Progenitor cell of endocrine pancreas (in vitro differentiated cells): ENCODE measurements at places on chromosomes 5 and 9. TPM values are rescaled to one million over a fixed set of nuclear protein-coding genes. Genes with fewer than 3 reads are reported as not detected.
A peak's percentile ranks its signal among the peaks of the same experiment; 100 is the strongest.

DNA sequence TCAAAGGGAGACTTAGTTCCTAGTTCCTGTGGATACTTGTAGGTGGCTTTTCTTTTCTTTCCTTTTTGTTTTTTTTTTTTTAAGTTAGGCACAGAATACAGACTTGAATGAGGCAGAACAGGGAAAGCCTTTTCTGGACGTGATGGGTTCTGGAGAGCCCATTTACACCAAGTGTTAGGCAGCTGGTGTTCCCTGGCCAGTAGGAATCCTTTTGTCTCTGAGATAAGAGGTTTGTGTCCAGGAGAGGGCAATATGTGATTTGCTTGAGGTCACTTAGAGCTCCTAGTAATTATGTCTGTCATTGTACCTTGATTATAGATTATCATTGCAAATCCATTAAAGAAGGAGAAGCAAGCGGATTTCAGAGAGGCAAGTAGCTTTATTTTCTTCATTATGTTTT lies 9.1 kb downstream of the MEGF10 start:
- no peak overlapping the region for H3K4me3 ChIP-seq
- H3K27me3 ChIP-seq = peaks cover 4% of the 10 kb centered on the region

- H3K36me3 ChIP-seq = no peaks in the 10 kb centered on the region
- H3K27me3 ChIP-seq = peaks cover 3% of the 10 kb centered on the region
- no peak overlapping the region for H3K27ac ChIP-seq
- no peak overlapping the region for H3K4me3 ChIP-seq
- no peak for DNase-seq
Observed at GRCh38 chr5:135964670-135965320, 10.0 kb upstream of the LECT2 start.

DNA sequence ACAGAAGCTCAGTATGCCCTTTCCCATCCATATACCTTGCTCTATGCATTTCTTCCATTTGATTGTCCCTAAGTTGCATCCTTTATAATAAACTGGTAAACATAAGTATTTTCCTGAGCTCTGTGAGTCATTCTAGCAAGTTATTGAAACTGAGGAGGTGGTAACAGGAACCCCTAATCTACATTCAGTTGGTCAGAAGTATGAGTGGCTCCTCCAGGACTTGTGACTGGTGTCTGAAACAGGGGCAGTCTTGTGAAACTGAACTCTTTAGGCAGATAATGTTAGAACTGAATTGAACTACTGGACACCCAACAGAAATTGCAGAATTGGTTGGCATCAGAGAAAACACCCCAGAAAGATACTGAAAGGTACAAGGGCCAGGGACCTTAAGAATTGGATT lies 133.1 kb upstream of the POU5F2 start:
- H3K27me3 ChIP-seq = no peaks in the 10 kb centered on the region
- DNase-seq = no peak
- H3K4me1 ChIP-seq = no peaks in the 10 kb centered on the region
- no peak overlapping the region for H3K4me3 ChIP-seq
- no peaks in the 10 kb centered on the region for H3K36me3 ChIP-seq

- H3K27ac ChIP-seq = no peak overlapping the region
- DNase-seq = no peak
- H3K4me3 ChIP-seq = no peak overlapping the region
Observed at GRCh38 chr5:89994266-89994665, 415.3 kb downstream of the CETN3 start.

DNA sequence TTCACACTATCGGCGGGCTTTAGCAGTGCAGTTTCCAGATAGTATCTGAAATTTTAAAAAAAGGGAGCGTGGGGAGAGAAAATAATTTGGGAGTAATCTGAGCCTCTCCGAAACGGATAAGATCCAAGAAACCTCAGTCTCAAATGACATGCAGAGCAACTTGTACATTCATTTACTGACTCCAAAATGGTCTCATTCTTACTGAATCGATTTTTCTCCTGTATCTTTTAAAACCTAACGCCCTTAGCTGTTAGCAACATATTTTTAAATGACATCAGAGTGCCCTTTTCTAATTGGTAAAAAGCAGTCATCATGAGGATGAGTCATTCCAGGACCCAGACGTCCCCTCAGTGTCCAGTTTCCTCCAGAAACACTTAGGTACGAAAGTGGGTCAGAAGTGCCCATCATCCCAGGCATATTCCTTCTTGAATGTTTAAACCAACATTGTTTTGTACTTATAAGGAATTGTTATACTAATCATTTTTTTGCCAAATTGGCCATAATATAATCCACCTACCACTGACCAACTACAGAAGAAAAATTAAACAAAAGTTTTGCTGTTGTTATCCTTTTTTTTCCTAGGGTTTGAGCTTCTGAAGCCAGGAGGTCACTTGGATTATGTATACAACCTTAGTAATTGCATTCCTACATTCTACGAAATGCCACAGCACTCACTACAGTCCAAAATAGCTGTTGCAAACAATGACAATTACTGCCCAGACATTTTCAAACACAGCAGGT lies 354.4 kb downstream of the ADAMTS6 start:
- no peak for DNase-seq
- peaks cover 3% of the 10 kb centered on the region for H3K27me3 ChIP-seq
- peaks cover 2% of the 10 kb centered on the region for H3K4me1 ChIP-seq
- H3K4me3 ChIP-seq = no peak overlapping the region
- H3K27ac ChIP-seq = no peak overlapping the region
- no peaks in the 10 kb centered on the region for H3K36me3 ChIP-seq

- DNase-seq = no peak
- H3K27ac ChIP-seq = no peak overlapping the region
- peaks cover 10% of the 10 kb centered on the region for H3K4me1 ChIP-seq
- no peaks in the 10 kb centered on the region for H3K27me3 ChIP-seq
- no peak overlapping the region for H3K4me3 ChIP-seq
Observed at GRCh38 chr5:96297867-96298266, 135.2 kb downstream of the PCSK1 start.

GRCh38 chr9:114804505-114804904 lies 1.3 kb downstream of the TNFSF15 start:
- no peaks in the 10 kb centered on the region for H3K36me3 ChIP-seq
- peak overlapping the region; percentile 43 for H3K4me3 ChIP-seq
- no peaks in the 10 kb centered on the region for H3K27me3 ChIP-seq

GRCh38 chr5:129921204-129921603 lies 16.9 kb downstream of the CHSY3 start:
- H3K27me3 ChIP-seq = no peaks in the 10 kb centered on the region
- no peak for DNase-seq
- H3K27ac ChIP-seq = no peak overlapping the region

DNA sequence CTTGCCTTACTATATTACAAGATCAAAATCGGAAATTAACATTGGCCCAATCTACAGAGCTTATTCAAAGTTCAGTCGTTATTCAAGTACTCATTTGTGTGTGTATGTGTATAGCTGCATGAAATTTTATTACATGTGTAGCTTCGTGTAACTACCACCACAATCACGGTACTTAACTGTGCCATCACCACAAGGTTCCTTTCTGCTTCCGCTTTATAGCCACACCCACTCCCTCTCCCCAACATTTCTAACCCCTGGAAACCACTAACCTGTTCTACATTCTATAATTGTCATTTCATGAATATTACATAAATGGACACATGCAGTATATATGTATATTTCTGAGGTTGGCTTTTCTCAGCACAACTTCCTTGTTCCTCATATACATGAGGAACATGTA lies 4.0 kb upstream of the TEX48 start:
- no peaks in the 10 kb centered on the region for H3K36me3 ChIP-seq
- peaks cover 3% of the 10 kb centered on the region for H3K27me3 ChIP-seq
- no peak for DNase-seq

DNA sequence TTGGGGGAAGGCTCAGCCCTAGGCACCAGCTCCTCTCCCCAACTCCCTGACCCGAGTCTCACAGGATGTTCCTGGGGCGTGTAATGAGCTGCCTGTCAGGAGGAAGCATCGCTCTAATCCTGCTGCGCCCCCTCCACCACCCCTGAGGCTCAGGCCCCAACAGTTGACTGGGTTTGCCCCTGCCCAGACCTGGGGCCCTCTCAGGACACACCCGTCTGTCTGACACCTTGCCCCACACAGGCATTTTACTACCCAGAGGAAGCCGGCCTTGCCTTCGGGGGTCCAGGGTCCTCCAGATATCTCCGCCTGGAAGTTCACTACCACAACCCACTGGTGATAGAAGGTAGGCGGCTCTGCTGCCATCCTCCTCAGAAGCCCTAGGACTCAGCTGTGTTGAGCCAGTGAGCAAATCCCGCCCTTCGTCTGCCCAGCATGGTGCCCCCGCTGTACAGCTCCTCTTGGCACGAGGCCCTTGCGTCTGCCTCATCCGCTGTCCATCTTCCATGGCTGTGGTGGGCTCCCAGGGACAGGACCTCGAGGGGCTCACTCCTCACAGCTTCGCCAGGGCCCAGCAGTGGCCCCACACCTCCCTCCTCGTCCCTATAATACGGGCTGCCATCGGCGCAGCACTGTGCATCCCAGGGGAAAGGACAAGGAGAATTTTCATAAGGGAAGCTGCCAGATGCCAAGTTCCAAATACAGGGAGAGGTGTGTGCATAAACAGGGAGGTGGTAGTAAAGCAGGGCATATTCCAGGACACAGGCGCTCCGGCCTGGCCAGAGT lies 8.0 kb downstream of the DBH start:
- H3K4me1 ChIP-seq = no peaks in the 10 kb centered on the region
- H3K4me3 ChIP-seq = no peak overlapping the region
- H3K27me3 ChIP-seq = peaks cover 36% of the 10 kb centered on the region
- H3K36me3 ChIP-seq = no peaks in the 10 kb centered on the region

GRCh38 chr5:68551436-68551835 lies 335.9 kb downstream of the PIK3R1 start:
- no peaks in the 10 kb centered on the region for H3K27me3 ChIP-seq
- H3K27ac ChIP-seq = no peak overlapping the region
- H3K4me1 ChIP-seq = peaks cover 12% of the 10 kb centered on the region
- no peak overlapping the region for H3K4me3 ChIP-seq

DNA sequence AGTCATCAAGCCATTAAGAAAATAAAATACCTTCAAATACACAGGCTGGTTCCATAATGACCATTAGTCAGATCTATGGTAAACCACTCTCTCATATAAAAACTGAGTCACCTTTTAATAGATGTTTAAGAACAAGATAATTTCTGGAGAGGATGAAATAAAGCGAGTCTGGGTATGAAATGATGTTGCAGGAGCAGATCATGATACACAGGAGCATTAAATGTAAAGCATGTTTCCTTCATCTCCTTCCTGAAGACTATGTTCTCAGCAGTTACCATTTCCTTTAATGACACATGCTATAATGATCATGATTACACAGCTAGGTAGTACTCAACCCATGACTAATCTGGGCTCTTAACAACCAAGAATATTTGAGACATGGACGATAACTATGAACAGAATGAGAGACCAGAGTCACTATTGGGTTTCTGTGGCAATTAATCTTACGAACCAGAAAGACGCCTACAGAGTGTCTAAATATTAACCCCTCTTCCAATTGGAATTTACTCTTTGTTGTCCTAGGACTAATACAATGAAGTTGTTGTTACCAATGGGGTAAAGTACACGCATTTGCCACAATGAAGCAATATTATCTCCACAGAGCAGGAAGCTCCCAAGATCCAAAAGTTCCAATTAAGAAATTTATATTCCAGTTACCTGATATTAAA lies 105.6 kb downstream of the NR6A1 start:
- H3K27me3 ChIP-seq = no peaks in the 10 kb centered on the region
- peaks cover 10% of the 10 kb centered on the region for H3K36me3 ChIP-seq
- H3K27ac ChIP-seq = no peak overlapping the region

DNA sequence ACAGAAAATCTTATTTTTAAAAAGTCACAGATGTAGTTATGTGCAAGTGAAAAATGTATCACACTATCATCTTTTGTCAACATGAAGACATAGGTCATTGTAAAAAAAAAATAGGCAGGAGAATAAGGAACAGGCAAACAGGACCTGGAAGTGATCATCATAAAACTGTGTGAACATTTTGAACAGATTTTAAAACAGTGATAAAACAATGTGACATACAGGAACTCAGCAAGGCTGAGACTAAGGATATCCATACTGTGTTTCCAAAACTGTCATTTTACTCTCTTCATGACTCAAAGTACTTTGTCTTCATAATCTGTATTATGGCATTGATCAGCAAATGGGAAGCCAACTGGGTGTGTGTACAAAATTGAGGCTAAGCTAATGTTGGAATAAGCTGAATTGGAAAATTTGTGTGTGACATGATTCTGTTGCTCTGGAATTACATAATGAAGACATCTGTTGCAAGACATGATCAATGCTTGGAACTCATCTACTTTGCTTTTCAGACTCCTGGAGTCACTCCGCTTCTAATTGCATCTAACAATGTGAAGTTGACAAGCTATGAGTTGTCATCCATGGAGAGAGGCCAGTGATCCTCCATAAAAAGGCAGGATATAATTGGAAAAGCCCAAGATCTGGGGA lies 978.7 kb upstream of the NUDT12 start:
- H3K4me3 ChIP-seq = no peak overlapping the region
- no peaks in the 10 kb centered on the region for H3K36me3 ChIP-seq
- H3K27me3 ChIP-seq = no peaks in the 10 kb centered on the region

DNA sequence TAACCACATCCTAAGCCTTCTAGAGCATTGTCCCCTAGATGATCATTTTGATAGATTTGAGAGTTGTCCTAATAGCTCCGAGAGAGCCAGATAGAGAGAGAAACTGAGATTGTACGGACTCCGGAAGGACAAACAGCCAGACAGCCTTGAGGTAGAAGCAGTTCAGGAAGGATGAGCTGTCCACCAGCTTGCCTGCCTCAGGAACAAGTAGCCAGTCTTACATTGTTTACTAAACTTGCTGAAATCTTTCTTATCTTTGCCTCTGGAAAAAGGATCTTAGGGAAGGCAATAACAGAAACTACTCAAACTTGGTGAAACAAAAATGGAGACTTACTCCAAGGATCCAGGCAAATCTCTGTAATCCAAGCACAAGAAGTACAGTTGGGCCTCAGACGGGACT lies 39.0 kb upstream of the SAP30L start:
- no peak for DNase-seq
- H3K27me3 ChIP-seq = peaks cover 23% of the 10 kb centered on the region
- no peak overlapping the region for H3K27ac ChIP-seq
- H3K36me3 ChIP-seq = no peaks in the 10 kb centered on the region

DNA sequence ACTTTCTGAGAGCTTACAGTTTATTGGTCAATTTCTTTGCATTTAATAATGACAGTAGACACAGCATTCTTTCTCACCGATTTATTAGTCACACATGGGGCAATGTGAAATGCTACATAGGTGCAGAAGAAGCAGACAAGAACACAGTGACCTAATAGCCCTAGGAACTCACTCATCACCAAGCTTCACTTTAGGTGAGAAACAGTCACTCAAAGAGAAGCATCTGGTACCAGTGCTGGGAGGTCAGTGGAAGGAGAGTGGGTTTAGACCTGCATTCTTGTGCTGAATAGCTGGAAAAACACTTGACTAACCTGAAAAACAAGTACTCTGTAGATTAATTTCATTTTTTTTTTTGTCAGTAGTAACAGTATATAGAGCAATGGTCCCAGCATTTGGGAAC lies 179.6 kb downstream of the GRIA1 start:
- no peaks in the 10 kb centered on the region for H3K36me3 ChIP-seq
- H3K27me3 ChIP-seq = peaks cover 3% of the 10 kb centered on the region
- DNase-seq = no peak
- H3K4me1 ChIP-seq = no peaks in the 10 kb centered on the region
- no peak overlapping the region for H3K27ac ChIP-seq

The KIF3A gene
- 33.1 and 33.6 TPM in 2 replicates for total RNA-seq

The CCNJL gene
- total RNA-seq = 23.1 and 29.0 TPM in 2 replicates

The SIT1 gene
- total RNA-seq = not detected in 2 replicates

The RORB gene
- total RNA-seq = 0.07 TPM in 1 of 2 replicates, not detected in the other

The SPAAR gene
- total RNA-seq = not detected in 2 replicates

The SPINK4 gene
- 0.91 TPM in 1 of 2 replicates, not detected in the other for total RNA-seq

The LCN15 gene
- total RNA-seq = not detected in 2 replicates

The RAD1 gene
- 32.4 and 33.7 TPM in 2 replicates for total RNA-seq

The GABRB2 gene
- 3.5 and 3.8 TPM in 2 replicates for total RNA-seq

The OR2S2 gene
- total RNA-seq = not detected in 2 replicates

The CDH9 gene
- total RNA-seq = not detected in 2 replicates
